ENCODE measurements at places on chromosomes 3 and 15.

DNA sequence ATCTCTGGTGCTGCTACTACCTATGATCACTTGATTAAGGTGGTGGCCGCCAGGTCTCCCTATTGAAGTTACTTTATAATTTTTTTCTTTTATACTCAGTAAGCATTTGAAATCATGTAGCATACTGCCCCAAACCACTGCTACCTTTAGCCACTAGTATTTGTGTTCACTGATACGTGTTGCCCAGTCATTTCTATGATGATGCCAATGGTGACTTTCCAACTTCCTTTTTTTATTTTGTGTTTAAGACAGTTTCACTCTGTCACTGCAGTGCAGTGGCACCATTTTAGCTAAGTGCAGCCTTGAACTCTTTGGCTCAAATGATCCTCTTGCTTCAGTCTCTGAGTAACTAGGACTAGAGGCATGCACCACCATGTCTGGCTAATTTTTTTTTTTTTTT, 598.2 kb downstream of the NAALADL2 start:
- DNase-seq: no peak

DNA sequence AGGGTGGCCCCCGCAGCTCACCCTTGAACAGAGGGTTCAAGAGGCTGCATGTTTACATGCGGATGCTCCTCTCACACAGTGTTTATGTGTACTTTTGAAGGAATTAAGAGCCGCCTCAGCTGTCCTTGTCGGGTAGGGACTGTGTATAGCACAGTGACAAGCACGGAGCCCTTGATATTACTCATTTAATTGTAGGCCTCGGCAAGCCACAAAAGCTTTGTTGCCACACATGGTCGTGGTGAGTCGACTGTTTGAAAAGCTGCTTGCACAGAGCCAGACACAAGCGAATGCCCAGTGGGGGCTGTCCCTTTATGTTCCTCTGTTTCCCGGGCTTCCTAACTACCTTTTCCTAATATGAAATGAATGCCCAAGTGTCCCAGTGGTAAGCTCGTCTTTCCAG, 4.5 kb downstream of the ESYT3 start:
- no peak for DNase-seq

GRCh38 chr3:46417841-46418611, 11.0 kb downstream of the CCRL2 start:
- DNase-seq: no peak

- no peak for DNase-seq
Measured at GRCh38 chr3:115162759-115163158, 15.7 kb upstream of the ZBTB20 start.

DNA sequence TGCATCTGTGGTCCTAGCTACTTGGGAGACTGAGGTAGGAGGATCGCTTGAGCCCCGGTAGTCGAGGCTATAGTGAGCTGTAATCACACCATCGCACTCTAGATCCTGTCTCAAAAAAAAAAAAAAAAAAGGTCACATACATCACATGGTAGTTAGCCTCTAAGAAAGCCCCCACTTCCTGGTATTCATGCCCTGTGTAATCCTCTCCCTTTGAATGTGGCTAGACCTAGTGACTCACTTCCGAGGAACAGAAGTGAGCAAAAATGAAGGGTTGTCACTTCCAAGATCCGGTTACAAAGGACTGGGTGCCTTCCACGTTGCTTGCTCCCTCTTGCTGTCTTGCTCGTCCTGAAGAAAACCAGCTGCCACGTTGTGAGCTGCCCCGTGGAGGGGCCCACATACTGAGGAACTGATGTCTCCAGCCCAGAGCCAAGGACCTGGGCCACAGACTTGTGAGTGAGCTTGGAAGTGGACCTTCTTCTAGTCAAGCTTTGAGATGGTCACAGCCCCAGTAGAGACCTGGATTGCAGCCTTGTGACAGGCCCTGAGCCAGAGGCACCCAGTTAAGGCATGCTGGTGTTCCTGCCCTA, 12.6 kb upstream of the LCTL start:
- DNase-seq: no peak

GRCh38 chr15:59721411-59721810, 32.3 kb upstream of the BNIP2 start:
- DNase-seq: no peak

- DNase-seq: no peak
Measured at GRCh38 chr3:2697589-2697988, 412.6 kb downstream of the IL5RA start.

DNA sequence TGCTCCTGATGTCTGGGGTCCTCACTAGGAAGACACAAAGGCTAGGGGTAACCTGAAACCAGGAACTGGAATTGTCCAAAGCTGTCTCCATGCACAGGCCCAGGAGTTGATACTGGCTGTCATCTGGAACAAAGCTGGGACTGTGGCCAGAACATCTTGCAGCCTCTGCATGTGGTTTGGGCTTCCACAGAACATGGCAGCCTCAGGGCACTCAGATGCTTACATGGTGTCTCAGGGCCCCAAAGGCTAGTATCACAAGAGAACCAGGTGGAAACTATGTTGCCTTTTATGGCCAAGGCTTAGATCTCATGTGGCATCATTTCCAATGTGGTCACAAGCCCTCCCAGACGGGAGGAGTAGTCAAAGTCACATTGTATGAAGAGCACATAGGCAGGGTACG, 335.2 kb upstream of the TRIM42 start:
- no peak for DNase-seq

DNA sequence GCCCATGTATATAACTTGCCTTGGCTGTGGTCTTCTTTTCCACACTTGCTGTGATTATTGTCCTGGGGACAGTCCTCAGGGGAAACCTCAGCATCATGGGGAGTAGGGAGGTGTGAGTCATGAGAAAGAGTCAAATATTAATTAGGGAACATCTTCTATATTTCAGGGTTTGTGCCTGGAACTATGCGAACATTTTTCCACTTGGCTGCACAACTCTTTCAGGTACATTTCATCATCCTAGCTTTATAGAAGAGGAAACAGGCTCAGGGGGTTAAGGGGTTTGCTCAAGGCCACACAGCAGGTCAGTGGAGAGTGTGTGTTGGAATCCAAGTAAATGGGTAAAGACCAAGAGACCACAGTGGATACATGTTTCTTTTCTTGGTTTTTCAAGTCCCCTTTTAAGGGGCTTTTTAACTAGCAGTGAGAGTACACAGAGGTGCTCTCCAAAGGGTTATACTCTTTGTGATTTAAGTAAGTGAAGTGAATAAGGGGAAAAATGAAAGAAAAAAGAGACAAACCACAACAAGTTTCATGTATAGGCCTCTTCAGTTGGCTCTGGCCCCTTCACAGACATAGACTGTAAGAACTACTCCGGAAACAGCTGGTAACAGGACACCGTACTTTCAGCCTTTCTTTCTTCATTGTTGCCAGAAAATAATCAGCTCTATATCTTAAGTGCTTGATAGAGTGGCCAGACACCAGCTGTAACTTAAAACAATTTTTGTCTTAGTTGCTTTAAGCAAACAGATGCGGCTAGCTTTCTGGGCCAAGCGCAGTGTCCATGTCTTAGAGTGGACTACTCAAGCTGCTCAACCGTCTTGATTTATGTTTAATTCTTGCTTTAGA, 64.6 kb downstream of the EEFSEC start:
- DNase-seq: no peak

GRCh38 chr3:123008840-123009239, 18.7 kb downstream of the SEMA5B start:
- no peak for DNase-seq

- no peak for DNase-seq
Measured at GRCh38 chr3:1953536-1953935, 145.1 kb upstream of the CNTN4 start.

GRCh38 chr15:101536875-101537405, 47.4 kb upstream of the PCSK6 start:
- DNase-seq: no peak

DNA sequence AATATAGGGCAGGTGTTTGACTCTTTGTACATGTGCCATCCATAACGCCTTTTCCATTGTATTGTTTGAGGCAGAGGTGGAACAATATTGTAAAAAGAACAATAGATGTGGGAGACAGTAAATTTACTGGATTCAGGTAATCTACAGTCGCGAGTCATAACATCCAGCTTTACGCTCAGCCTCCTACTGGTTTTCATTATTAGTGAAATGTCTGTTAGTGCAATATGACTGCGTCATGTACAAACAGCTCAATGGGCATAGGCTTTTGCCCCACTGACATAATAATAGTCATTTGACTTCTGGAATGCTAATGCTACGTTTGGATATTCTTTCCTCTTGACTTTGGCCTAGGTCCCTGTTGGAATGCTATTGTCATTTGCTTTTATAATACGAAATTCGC, 9.5 kb downstream of the CACNA2D3 start:
- DNase-seq: no peak

DNA sequence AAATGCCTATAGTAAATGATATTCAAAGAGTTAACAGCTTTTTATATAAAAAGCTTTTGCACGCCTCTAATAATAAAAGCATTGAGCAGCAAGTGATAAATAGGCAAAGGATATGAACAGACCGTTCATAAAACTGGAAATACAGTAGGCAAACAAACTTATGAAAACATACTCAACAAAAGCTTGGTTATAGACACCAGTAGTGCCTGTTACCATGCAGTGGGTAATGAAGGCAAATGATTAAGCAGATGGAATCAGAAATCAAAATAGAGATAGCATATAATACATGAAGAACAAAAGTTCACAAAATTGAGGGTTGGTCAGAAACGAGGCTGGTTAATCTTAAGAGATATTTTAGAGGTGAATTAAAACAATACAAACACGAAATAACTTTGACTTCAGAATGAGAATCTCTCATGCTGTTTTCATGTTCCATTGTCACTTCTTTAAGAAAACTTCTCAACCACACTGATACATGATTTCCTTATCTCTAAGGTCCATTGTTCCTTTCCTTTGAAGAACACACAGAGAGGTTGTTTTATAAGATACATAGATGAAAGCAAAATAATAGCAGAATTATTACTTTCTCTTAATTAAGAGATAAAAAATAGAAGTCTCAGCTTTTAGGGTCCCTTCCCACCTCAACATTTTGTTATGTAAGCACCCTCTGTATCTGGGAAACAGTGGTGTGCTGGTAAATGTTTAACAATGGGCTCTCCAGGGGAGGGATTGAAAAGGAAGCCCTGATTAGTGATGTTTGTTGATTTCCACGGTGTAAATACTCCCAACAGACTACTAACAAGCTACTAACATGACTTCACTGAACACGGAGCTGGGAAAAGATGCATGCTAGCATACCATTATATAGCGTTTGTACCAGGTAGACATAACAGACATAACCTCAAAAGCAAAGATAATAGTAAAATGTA, 12.6 kb downstream of the RASGRP1 start:
- no peak for DNase-seq

GRCh38 chr3:9696480-9697220, 7.0 kb upstream of the CPNE9 start:
- no peak for DNase-seq

- DNase-seq: no peak
Measured at GRCh38 chr3:175146258-175146657, 287.1 kb downstream of the NAALADL2 start.

DNA sequence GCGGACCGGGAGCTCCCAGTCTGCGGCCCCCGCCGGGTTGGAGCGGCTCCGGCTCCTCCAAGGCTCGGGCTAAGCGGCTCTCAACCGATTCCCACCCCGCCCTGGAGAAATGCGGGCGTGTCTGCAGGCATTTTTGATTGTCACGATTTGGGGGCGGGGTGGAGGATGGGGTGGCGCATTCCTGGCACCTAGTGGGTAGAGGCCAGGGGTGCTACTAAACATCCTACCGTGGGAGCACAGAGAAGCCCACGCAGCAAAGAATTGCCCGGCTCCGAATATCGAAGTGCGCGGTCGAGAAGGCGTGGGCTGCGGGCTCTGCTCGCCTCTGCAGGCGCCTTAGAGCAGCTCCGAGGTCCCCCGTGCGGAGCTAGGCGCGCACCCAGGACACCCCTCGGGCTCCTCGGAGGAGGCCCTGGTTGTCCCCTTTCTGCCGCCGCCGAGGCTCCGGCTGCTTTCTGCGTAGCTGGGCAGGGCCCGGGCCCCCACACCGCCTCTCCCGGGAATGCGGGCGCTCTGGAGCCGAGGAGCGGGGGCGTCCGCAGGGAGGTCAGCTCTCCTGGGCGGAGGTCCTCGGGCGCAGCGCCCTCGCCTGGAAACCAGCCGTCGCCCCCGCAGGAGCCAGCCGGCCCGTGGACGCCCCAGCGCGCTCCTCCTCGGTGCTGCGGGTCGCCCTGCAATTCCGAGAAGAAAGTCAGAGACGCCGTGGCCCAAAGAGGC, 16.5 kb upstream of the LAMP3 start:
- peak; percentile 42 for DNase-seq

- no peak for DNase-seq
Measured at GRCh38 chr3:107989661-107990060, 101.2 kb downstream of the CD47 start.

DNA sequence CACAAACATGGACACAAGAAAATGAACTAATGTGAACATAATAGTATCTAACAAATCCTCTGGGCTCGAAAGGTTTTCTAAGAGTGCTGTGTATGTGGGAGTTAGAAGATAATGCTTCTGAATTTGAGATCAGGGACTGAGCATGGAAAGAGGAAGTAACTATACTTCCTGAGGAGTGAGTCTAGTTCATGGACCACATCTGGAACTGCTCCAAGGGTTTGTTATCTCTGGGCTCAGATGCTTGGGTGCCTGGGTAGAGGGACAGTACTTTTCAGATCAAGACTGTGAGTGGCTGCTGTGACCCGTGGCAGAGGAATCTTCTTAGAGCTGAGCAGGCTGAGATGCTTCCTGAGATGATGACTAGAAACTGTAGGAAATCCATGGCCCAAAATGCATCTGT, 28.5 kb downstream of the TBC1D23 start:
- DNase-seq: no peak

GRCh38 chr3:94008253-94008652, 20.1 kb downstream of the STX19 start:
- no peak for DNase-seq

DNA sequence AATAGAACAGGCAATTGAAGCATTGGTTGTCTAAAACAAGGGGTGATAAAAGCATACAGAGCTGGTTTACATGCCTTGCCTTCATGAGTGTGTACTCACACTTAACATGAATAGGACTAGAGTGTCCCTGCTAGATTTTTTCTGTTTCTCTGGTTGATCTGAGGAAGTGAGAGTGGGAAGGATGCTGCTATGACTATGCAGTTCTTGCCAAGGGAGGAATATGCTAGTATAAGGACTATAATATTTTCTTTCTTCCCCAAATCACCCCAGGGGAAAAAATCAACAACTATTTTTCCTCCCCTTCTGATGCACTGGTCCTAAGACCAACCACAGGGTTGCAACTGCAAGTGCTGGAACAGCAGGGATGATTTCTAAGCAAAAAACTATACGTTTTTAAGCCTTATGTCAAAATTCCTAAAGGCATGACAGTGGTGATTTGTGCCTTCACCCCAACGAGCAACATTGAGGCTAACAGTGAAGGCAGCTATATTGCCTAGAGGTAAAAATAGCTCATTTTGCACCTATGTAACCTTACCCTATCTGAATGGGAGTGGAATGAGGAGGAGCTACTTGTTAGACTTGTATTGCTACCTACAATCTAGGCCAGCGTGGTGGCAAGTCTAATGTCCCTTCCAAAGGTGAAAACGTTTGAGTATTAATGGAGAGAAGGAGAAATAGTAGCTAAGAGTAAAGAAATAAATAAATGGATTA, 33.5 kb upstream of the USP8 start:
- DNase-seq: no peak

DNA sequence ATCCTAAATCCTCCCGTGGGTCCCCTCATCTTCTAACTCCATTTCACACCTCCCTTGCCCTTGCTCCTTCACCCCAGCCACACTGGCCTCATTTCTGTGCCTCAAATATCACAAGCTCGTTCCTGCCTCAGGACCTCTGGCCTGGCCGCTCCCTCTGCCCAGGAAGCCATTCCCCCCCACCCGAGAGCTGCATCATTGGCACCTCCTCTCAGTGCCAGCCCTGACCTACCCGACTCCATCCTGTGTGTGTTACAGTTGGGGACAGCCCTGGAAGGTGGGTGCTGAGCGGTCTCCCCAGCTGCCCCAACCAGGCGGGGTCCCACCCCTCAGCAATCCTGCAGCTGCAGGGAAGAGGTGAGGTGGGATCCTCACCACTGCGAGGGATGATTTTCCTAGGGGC, 14.5 kb downstream of the PLXND1 start:
- DNase-seq: no peak
